SJCRH30 (cell line): ENCODE measurements at places on chromosomes 1 and 21. TPM values are rescaled to one million over a fixed set of nuclear protein-coding genes. Genes with fewer than 3 reads are reported as not detected.

Gene ANKRD65
- 6.1 and 6.2 TPM in 2 replicates for total RNA-seq

Gene USH2A
- total RNA-seq, result 0.02 TPM in 1 of 2 replicates, not detected in the other

- no peak for DNase-seq
Observed at GRCh38 chr1:188155261-188155660, 1326.5 kb downstream of the PLA2G4A start.

Gene TLCD4
- 45.9 and 46.5 TPM in 2 replicates for total RNA-seq
